Stimulated activated CD4-positive, alpha-beta T cell treated with anti-CD3 and anti-CD28 coated beads, Interleukin-12 subunit alpha, Interleukin-12 subunit beta, amount 100 ng/mL, for 24 hours (primary cell): ENCODE measurements at places on chromosomes 11 and 22.

DNA sequence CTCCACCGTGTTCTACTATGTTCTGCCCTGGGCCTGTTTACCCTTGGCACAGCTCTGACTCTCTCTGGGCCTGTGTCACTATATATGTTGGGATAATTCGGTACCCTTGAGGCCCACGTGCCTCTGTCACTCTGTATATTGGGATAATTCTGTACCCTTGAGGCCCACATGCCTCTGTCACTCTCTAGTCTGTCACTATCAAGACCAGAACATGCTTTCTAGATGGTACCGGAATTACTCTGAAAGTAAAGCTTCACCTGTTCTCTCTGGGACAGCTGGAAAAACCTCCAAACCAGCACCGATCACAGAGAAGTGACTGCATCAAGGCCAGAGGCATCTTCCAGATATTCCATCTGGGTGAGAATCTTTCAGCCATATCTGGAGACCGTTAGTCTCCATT lies 9.3 kb upstream of the FCHSD2 start:
- no peak for DNase-seq

DNA sequence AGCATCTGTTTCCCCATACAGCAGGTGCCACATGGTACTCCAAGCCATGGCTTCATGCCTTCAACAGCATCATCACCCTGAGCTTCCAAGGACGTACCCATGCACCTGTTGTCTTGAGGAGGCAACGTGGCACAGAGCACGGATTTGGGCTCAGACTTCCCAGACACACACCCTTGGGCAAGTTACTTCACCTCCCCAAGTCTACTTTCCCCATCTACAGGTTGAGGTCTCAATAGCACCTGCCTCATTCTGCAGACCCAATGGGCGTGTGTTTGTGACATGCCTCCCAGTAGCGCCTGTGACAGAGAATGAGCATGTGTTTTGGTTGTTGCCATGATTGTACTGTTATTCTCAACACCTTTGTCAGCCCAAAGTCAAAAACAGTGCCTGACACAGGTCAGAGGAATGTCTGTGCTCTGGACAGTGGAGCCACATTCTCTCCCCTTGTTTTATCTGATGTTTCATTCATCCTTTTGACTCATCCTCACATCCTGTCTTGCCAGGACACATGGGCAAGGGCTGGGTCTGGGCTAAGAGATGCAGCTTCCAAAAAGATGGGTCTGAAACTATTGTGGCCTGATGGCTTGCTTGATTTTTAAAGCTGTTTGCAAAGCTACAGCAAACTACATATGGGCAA lies 53.4 kb upstream of the CCND1 start:
- DNase-seq: no peak

DNA sequence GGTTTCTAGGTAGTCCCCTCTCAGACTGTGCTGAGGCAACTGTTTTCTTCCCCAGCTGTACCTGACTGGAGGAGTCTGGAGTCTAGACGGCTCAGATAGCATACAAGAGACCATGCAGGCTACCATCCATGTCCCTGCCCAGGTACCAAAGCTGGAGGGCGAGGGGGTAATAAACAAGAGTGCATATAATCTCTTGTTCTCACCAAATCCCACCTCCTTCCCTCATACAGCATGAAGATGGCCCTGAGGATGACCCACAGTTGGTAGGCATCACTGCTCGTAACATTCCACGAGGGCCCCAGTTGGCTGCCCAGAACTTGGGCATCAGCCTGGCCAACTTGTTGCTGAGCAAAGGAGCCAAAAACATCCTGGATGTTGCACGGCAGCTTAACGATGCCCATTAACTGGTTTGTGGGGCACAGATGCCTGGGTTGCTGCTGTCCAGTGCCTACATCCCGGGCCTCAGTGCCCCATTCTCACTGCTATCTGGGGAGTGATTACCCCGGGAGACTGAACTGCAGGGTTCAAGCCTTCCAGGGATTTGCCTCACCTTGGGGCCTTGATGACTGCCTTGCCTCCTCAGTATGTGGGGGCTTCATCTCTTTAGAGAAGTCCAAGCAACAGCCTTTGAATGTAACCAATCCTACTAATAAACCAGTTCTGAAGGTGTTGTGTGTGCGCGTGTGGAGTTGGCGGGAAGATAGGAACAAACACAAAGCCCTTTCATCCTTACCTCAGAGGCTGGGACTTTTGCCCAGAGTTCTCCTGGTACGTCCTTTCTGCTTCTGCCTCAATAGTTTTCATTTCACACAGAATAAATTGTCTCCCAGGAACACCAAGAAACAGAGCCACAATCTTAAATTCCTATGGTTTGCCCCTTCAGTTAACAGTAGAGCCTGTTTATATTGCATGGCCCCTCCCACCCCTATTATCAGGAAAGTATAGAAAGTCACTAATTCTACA lies 8.5 kb downstream of the HMBS start:
- DNase-seq: no peak

DNA sequence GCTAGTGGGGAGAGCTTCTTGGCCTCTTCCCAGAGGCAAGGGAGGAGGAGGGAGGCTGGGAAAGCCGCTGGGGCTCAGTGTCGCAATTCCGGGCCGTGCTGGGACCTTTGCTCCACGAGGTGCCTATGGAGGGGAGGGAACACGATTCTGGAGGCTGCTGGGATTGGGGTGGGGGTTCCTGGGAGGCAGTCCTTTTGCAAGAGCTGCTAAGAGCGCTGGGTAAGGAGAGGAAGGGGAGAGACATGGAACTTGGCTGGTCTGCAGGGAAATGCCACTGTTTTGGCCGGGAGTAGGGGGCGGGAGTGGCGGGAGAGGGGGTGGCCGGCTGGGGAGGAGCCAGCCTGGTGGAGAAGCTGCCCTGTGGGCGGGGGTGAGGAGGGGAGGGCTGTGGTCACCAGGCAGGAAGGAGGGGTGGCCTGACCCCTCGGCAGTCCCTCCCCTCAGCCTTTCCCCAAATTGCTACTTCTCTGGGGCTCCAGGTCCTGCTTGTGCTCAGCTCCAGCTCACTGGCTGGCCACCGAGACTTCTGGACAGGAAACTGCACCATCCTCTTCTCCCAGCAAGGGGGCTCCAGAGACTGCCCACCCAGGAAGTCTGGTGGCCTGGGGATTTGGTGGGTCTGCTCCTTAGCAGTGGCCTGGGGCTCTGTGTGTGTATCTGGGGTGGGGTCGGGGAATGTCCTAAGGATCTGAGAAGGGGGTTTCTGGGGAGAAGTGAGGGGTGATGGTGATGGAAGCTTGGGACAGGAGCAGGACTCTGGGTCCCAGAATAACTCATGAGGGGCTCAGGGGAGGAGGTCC lies at the start of gene NR1H3:
TSS of gene NR1H3 (plus strand) at position 480 of the 800 bp plus-strand sequence. CDS start 1,221 bp downstream, outside the sequence.
- no peak for DNase-seq
